ENCODE measurements at places on chromosomes 16 and 17.
A peak's percentile ranks its signal among the peaks of the same experiment; 100 is the strongest.

DNA sequence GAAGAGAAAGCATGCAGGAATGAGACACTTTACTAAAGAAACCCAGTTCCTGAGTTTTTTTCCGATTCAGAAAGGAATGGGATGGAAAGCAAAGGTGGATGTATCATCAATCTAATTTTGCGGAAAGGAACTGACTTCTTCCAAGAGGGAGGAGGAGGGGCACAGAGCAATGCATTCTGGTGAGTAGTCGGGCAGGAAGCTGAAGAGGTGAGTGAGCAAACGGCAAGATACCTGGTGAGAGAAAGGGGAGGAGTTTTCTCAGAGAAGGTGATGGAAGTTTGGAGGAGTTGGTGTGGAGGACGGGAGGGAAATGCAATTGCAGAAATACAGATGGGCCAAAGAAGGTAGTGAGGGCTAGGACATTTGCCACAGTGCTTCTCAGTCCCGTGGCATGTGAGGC is 713.2 kb downstream of the KCNJ2 start:
- no peak for DNase-seq

- no peak for DNase-seq
These were observed 13.0 kb upstream of the NFATC3 start for GRCh38 chr16:68072038-68072695.

GRCh38 chr17:19004421-19005136 is at the start of gene FAM83G:
Gene FAM83G, minus strand, starts transcription at chr17:19004764. Its CDS starts 723 bp downstream, at chr17:19004041.
- peak; percentile 15 for DNase-seq

DNA sequence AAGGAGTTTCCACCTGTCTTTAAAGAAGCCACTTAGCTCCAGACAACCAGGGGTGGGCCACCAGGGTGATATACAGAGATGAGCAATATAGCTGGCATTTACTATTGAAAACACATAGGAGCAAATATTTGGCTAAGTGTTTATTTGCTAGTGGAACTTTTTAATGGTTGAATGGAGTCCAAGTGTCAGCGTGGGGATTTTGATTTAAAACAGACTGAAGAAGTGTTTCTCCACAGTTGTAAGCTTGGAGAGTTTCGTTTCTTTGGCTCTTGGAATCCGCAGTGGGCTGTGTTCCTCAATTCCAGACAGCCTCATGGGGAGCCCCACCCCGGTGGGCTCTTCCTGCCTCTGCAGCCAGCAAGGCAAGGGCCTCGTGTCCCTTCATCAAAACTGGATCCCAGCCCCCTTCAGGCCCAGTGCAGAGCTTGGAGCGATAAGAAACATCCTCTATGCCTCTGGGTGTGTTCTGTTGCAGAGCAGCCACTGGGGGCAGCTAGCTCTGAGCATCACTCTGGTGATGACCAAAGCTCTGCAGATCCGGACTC is 36.1 kb downstream of the NOG start:
- DNase-seq = no peak

GRCh38 chr16:56424791-56425438 is 430 bp downstream of the AMFR start:
- DNase-seq = no peak

DNA sequence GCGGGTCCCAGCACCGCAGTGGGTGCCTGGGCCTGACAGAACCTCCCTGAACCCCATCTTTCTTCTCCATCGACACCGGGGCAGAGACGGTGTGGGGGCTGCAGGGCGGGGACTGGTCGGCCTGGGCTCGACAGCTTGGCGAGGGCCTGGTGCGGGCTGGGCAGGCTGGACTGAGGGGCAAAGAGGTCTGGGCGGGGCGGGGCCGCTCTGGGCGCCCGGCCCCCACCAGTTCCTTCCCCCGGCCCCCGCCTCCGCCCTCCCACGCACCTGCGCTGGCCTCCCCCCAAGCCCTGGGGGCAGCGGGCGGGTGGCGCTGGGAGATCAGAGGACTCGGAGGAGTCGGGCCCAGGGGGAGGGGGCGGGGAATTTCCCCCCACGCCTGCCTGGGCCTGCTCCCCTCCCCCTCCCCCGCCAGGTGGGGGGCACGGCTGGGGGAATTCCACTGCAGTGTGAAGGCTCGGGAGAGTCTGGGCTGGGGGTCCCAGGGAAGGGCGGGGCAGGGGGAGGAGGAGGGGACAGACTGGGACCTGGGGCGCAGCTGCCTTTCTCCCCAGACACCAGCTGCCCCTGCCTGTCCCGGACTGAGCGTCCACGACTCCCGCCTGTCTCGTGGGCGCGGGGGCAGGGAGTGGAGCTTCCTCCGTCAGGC is 877 bp upstream of the KREMEN2 start:
- DNase-seq = no peak

DNA sequence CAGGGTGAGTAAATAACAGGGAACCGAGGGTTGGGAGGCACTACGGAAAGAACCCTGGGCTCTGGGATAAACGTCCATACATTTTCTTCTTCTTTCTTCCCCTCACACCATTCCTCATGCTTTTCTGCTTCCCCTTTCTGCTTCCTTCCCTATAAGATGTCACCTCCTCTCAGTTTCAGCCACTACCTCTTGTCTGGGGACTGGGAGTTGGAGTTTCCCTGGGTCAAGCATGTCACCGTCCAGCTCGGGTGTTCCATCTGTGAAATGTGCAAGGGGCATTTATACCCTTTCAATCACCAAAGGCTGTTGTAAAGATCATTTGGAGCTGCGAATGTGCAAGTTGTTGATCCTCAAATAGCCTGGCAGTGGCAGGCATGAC is 17.5 kb upstream of the CCL22 start:
- no peak for DNase-seq

- no peak for DNase-seq
These were observed 69.2 kb downstream of the SOX9 start for GRCh38 chr17:72189768-72190593.

All from esophagus squamous epithelium (tissue), 5 donors.